ENCODE measurements at places on chromosomes 3 and 15.
A peak's percentile ranks its signal among the peaks of the same experiment; 100 is the strongest.

DNA sequence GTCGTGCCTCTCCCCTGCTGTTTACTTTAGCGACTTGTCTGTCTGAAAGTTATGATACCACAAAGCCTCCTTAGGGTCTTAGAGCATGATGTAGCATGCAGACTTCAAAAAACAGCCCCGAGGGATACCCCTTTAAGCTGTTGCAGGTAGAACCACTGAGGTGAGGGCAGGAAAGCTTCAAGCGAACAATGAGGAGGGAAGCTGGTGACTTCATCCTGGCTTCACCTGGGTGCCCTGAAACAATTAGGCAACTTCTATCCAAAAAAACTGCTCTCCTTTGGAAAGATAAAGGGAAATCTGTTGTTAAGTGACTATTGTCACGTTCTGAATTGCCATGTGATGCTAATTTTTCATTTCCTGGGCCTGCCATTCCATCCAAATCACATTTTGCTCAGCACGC lies 231.6 kb downstream of the SOX2 start:
- no peak for DNase-seq

DNA sequence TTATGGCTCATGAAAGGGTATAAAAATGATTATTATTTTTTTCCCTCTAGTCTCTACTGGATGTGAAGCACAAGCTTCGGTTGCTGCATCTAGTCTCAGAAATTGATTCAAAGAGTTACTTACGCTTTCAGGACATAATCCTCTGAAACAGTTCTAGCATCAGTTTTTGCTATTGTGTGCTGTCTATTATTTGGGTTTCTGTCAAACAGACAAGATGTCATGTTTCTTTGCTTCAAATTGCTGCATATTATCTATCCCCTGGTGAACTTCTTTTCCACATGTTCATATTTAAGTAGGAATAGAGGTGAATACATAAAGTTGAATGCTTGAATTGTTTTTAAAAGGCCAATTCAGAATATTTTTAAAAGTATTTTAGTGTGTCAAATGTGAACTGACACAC lies 161.6 kb upstream of the GBE1 start:
- no peak for DNase-seq

DNA sequence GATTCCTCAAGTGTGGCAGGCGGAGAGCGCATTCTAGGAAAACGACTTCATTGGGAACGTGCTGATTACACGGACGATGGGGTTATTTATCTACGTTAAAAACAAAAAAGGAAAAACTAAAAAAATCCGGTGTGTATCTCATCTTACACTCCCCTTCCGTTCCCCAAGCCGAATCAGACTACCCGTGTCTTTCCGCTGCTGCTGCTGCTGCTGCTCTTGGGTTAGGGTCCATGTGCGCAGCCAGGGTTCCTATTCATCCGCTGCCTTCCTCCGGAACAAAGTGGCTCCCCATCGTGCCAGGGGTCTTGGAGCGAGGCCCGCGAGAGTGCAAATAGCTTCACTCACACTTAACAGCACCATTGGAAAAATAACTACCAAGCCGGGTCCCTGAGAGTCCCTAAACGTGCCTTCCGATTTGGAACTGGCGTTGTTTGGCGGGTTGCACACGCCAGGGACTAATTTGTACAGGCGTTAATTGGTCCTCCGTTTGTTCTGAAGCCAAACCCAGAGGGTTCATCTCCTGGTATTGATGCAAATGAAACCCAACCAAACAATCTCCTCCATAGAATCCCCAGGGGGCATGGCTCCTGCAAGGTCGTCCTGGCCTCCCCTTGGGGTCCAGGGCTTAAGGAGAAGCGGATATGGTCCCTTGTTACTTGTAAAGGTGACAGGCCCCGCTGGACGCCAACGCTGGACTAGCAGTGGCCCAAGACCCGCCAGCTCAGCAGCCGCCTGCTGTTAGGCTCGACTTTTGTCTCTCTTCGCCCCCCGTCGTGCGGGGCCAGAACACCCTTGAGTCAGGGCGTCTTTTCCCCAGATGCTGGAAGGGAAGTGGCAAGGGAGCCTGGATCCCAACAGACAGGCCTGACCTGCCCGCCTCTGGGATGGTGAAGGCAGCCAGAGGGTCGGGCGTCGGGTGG lies 11.0 kb upstream of the ONECUT1 start:
- DNase-seq: peak; percentile 11

DNA sequence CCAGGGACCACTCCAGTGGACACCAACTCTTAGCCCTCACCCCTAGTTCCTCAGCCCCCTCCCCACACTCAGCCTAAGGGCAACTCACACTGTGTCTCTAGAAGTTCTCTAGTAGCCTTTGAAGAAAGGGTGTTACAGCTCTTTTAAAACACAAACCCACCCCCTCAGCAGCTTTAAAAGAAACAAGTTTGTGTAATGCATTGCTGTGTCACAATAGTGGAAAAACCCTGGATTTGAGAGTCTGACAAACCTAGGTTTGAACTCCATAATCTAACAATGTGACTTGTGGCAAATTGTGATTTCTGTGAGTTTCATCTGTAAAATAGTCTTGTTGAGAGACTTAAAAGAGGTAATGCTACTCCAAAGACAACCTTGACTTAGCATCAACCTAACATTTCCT lies 54.0 kb downstream of the PLCH1 start:
- no peak for DNase-seq

- DNase-seq: no peak
Observed at GRCh38 chr15:100834731-100835130, 44.9 kb upstream of the ALDH1A3 start.

GRCh38 chr3:139357899-139358298 lies 14.1 kb downstream of the MRPS22 start:
- DNase-seq: no peak

DNA sequence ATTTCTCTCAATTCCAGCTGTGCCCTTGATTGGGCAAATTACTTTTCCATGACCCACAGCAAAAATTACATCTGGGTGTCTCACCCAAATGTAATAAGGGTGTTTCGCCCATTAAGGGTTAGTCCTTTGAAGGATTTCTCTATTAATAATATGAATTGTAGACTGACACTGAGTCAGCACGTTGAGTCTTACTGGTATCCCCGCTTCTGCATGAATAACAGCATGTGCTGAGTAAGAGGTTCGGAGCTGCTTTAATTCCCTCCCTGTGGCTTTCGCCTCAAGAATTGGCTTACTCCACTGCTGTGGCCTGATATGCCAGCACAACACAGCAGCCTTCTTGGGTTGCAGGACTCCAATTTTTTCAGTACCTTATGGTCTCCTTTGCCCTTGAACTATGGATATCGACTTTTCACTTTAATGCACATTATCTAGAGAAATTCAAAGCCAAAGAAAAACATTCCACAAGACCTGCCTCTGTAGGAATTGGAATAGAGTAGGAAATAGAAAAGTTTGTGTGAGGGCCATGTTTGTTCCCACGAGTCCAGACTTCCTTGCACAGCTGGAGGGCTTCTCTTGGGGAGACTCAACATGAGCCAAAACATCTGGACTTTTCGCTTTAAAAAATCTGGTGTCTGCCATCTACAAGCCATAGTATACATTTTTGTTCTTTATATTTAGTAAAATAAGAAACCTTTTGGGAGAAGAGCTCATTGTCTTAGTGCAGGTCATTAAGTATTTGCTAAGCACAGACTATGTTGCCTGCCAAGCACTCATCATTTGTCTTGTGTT lies 20.7 kb upstream of the ERC2 start:
- no peak for DNase-seq

DNA sequence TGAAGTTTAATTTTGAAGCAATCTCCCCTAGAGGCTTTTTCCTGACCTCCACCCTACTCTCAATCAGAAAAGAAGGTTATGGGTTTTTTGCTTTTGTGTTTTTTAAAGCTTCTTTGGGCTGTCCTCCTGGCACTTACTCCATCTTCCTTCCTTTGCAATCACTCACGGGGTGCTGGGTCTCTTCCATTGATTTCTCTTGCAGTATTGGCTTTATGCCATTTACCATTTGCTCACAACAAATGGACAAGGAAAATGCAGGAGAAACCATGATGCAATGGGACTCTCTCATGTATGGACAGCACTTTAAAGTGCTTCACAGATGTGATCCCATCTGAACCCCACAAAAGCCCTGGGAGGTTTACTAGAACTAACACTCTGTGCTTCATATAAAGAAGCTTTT lies 57.5 kb downstream of the SST start:
- no peak for DNase-seq

- DNase-seq: no peak
Observed at GRCh38 chr3:161149529-161149928, 44.4 kb upstream of the B3GALNT1 start.

DNA sequence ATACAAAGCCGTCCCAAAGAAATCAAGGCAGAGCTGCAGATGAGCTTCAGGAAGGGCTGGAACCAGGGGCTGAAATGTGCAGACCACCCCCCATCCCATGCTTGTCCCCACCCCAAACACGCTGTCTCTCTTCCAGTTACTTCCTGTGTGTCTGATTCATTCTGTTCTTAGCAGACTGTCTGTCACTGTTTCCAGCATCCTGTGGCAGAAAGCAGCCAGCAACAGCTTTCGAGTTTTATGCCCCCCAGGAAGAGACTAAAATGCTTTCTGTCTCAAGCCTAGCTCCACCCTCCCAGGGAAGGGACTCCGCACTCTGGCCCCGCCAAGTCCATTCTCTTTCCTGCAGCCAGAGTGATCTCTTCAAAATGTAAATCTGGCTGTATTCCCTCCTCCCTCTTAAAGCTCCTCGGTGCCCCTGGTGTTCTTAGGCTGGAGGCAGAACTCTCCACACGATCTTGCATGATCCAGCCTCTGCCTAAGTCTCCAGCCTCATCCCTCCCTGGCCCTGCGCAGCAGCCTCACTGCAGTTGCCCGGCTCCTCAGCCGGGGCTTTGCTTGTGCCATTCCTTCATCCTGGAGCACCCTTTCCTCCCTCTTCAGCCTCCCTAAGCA lies 41.5 kb downstream of the HRH1 start:
- no peak for DNase-seq

- no peak for DNase-seq
Observed at GRCh38 chr3:4772171-4772804, 206.9 kb upstream of the BHLHE40 start.

GRCh38 chr3:160886421-160886820 lies 130.4 kb downstream of the PPM1L start:
- DNase-seq: no peak

- no peak for DNase-seq
Observed at GRCh38 chr3:12506201-12506709, 22.0 kb downstream of the TSEN2 start.

- no peak for DNase-seq
Observed at GRCh38 chr3:65833761-65834505, 204.8 kb downstream of the MAGI1 start.

GRCh38 chr15:45790325-45790943 lies 155.6 kb downstream of the SQOR start:
- DNase-seq: no peak

DNA sequence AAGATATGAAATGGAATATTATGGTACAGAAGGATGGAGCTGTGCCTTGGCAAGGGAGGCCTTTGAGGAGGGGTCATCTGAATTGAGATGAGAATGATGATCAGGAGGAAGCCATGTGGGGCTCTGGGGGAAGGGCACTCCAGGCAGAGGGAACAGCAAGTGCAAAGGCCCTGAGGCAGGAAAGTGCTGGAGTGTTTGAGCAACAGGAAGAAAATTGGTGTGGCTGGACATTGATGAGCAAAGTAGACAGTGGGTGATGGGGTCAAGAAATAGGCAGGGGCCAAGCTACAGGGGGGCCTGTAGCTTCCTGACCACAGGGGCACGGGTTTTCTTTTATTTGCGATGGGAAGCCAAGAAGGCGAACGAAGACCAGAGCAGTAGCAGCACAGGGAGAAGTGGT lies 3.3 kb upstream of the GP9 start:
- no peak for DNase-seq

DNA sequence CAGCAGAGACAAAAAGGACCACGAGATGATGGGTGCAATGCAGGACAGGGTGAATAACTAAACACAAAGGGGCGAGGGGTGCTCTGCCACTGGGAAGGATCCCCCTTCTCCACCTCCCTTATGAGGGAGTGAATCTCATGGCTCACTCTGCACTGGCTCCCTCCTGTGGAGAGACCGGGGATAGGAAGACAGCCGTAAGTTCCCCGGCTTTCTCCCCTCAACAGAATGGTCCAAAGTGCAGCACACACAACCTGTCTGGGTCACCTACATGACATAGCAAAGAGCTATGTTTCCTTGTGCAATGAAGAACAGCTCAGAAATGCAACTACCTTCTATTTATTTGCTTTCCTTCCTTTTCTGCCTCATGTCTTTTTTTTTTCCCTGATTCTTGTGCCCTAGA lies 7.8 kb upstream of the ACSBG1 start:
- no peak for DNase-seq

DNA sequence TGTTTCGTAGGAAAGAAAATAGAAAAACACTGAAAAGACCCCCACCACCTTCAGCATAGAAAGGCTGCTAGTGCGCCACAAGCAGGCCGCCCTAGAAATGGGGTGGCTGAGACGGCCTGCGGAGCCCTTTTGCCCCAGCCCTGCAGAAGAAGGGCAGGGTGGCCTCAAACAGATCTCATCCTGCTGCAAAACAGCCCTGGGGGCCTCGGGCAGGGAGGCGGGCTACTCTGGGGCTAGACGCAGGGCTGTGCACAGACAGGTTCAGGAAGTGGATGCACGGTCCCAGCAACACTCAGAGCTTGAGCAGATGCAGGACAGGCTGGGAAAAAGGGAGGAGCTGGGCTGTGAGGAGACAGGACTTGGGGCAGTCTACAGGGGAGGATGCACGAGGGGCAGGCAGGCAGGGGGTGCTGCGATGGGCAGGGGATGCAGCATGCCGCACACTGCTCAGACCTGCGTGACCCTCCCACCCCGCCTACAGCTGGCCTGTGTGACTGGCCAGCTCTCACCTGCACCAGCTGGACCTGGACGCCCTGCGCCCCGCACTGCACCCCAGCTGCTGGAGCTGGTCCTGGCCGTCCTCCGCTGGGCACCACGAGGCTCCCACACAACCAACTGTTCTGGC lies 34.3 kb downstream of the ZXDC start:
- no peak for DNase-seq

DNA sequence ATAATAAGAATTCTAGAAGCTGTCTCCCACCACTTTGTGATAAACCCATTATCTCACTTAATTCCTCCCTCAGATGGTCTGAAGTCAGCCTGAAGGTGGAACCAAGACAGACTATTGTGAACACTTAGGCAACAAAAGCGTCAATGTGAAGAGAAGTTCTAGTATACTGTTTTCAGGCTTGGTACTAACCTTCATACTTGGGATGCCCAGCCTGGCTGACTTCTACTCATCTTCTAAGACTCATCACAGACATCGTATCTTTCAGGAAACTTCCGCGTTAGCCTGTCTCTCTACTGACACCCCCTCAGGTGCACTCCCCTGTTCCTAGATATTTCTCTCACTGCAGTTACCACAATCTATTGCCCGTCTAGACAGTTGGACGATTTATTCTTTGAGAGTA lies 201.2 kb downstream of the SATB1 start:
- no peak for DNase-seq

- no peak for DNase-seq
Observed at GRCh38 chr15:85748176-85748575, 46.5 kb downstream of the KLHL25 start.

Data from activated naive CD4-positive, alpha-beta T cell treated with anti-CD3 and anti-CD28 coated beads, Interleukin-2, amount 50 U/mL, for 16 hours (primary cell).